Smooth muscle cell of the brain vasculature (primary cell): ENCODE measurements at places on chromosomes 2 and 18.

DNA sequence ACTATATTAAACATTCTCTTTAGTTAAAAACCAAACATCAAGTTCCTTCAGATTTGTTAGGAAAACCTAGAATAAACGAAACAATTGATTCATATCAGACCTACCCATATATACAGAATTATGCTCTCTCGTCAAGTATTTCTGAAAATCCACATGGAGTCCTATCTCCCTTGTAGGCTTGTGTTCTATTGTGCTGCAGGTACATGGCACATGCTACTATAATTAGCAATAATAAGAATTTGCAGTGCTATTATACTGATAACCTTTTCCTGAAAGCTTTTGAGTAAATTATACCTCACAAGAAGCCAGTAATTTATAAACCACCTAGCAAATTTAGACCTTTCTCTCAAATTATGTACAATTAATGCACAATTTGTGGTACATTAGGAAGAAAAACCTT lies 158.6 kb upstream of the STK17B start:
- no peak for DNase-seq

GRCh38 chr2:48197618-48198017 lies 291.3 kb upstream of the FBXO11 start:
- no peak for DNase-seq

GRCh38 chr2:61922714-61923113 lies 17.2 kb downstream of the COMMD1 start:
- DNase-seq = no peak

GRCh38 chr18:79641722-79642497 lies 37.7 kb upstream of the CTDP1 start:
- no peak for DNase-seq

- no peak for DNase-seq
These were observed at the start of gene ASIC4 for GRCh38 chr2:219514196-219514761. Gene ASIC4 (plus strand): TSS chr2:219514482. CDS start chr2:219514725, 243 bp downstream.

DNA sequence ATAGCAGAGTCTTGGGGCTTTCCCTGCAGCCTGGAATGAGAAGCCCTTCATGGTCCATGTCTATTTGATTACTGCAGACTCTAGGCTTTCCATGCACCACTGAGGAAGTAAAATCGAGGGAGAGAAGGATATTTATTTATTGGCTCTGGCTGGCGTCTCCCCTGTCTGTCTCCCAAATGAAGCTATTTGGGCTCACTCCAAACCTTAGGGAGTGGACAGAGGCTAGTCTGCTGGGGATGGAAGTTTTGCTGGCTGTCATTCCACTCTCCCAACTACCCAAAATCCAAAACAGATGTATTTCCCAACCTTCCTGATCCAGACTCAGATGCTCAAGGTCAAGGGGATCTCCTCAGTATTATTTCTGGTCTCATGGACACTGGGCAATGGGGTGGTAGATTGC lies 33.7 kb downstream of the TMEM17 start:
- no peak for DNase-seq

- DNase-seq = no peak
These were observed 526.7 kb downstream of the THSD7B start for GRCh38 chr2:137291836-137292570.

DNA sequence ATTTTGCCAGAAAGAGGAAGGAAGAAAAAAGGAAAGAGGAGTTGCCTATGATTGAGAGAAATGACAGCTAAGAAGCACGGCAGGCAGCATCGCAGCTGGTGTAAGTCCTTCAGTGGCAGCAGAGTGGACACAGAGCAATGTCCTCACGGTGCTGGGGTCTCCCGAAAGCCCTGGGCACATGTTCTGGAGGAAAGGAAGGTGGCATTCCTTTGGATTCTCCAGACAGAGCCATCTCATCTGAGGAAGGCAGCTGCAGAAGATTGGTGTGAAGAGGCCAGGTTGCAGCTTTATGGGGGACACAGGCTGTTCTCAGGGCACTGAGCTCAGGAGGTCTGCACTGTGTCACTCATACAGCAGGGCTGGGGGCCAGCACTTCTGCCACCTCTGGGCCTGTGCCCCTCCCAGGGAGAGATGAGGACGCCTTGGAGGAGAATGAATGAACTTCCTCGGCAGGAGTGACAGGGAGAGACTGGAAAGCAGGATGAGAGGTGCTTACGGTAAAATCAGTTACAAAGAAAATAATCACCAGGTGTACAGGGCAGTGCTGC lies 252.0 kb upstream of the MYT1L start:
- DNase-seq = no peak

- DNase-seq = no peak
These were observed 91.8 kb downstream of the NOL10 start for GRCh38 chr2:10597956-10598355.

GRCh38 chr2:102771114-102771513 lies 9.3 kb downstream of the TMEM182 start:
- no peak for DNase-seq

DNA sequence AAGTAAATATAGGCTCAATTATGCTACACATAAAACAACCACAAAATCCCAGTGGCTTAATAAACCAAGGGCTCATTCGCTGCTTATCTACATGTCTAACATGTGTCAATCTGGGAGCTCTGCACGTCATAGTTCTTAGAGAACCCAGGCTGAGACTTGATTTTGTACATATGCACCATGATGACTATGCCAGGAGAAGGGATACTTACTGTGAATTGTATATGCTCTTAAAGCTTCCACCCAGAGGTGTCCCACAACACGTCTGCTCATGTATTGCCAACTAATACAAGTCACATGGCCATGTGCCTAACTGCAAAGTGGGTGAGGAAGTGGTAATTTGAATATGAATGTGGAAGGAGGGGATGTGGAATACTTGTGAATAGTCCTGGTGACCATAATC lies 262.1 kb downstream of the CPS1 start:
- no peak for DNase-seq

DNA sequence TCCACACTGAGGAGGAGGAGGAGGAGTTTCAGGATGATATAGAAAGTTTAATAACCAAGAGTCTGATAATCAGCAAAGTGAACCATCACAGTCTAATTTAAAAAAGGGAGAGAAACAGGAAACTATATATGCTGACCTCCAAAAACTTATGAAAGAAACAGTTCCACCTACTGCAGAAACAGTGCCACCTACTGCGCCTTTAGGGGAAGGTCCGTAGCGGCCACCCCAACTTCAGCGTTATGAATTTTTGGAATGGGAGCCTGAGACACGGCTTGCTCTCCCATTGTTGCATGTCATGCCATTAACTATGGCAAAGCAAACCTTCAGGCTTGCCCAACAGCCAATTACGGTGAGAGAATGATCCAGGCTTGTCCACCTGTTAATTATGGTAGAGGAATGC lies 1719.2 kb upstream of the LRRTM1 start:
- no peak for DNase-seq

- no peak for DNase-seq
These were observed 170.6 kb downstream of the METTL4 start for GRCh38 chr18:2400701-2401196.

GRCh38 chr18:6917072-6917471 lies 187.6 kb downstream of the ARHGAP28 start:
- no peak for DNase-seq

GRCh38 chr18:7562491-7562890 lies 4.6 kb upstream of the PTPRM start:
- DNase-seq = no peak

GRCh38 chr18:43236921-43237320 lies 40.4 kb downstream of the SYT4 start:
- DNase-seq = no peak

DNA sequence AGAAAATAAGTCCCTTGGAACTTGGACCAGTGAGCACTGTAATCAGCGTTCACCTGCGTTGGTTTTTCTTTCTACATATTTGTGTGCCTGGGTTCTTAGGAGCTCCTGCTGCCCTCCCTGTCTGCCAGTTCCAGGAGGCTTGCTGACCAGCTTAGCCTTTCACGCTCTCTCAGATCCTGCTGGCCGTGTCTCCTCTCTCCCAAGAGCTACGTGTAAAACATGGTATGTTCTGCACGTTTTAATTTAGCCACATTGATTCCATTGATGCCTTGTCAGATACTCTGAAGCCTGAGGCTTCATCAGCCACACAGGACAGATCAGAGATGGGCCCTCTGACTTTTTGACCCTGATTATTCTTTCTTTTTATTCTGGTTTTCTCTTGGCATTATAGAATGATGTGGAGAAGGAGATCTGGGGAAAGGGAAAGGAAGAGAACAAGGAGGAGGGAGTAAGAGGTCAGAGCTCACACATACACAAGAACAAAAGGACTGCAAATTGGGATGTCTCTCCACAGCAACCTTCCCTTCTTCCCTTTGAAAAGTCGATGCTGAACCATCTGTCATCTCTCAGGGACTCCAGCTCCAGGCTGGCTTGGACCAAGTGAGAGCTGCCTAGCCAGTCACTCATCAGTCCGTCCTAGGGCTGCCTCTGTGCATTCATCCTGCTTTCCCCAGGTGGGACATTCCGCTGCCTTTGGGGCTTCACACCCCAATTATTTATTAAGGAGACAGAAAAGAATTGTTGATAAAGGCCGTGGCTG lies 152.8 kb downstream of the PIK3C3 start:
- no peak for DNase-seq

GRCh38 chr18:8987241-8987640 lies 115.3 kb upstream of the NDUFV2 start:
- DNase-seq = no peak
